Activated naive CD8-positive, alpha-beta T cell treated with anti-CD3 and anti-CD28 coated beads for 36 hours (primary cell): ENCODE measurements at places on chromosomes 11 and 22. TPM values are rescaled to one million over a fixed set of nuclear protein-coding genes. Genes with fewer than 3 reads are reported as not detected.

Gene OR6A2
- total RNA-seq: 0.04 TPM

Gene ART1
- total RNA-seq: not detected

Gene TRIM6
- total RNA-seq: 1.4 TPM

Gene OR52N4
- total RNA-seq: 0.40 TPM

Gene NECTIN1
- 3.7 TPM for total RNA-seq

Gene ANGPTL5
- total RNA-seq: not detected

Gene UPB1
- 0.08 TPM for total RNA-seq

Gene SREBF2
- 68.1 TPM for total RNA-seq

Gene OR5B21
- total RNA-seq: not detected

Gene OR51E2
- total RNA-seq: not detected

Gene MDK
- 3.4 TPM for total RNA-seq

Gene BIRC3
- 79.9 TPM for total RNA-seq

Gene SLC43A3
- total RNA-seq: 331 TPM

Gene FGF3
- not detected for total RNA-seq

Gene LUZP2
- not detected for total RNA-seq

Gene DDI1
- total RNA-seq: not detected

Gene RFPL2
- total RNA-seq: not detected

Gene PHLDB1
- 3.0 TPM for total RNA-seq

Gene CD3E
- 364 TPM for total RNA-seq

Gene MICALL1
- total RNA-seq: 14.2 TPM

Gene HOATZ
- not detected for total RNA-seq
